ENCODE measurements at places on chromosomes 3 and 15. TPM values are rescaled to one million over a fixed set of nuclear protein-coding genes. Genes with fewer than 3 reads are reported as not detected.

The NEIL1 gene
- 35.8 TPM for total RNA-seq

The GOLGA8Q gene
- total RNA-seq = 0.64 TPM

DNA sequence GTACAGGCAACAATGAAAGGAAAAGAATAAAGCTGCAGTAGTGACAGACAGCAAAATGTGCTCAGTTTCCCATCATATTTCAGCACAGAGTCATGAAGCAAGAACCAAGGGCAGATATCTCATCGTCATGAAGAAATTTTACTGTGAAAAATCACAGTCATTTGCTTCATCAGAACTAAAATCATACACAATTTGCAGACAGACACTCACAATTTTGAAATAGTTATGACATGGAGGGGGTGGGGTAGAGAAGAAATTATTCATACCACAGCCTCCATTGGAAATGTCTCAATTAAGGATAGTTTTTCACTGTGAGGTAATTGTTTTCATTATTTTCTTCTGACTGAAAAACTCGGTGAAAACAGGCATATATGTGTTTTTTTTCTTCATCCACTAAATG, 78.8 kb upstream of the CNTN3 start:
- no peak overlapping the region for H3K27ac ChIP-seq
- DNase-seq = no peak
- H3K36me3 ChIP-seq = no peaks in the 10 kb centered on the region
- no peaks in the 10 kb centered on the region for H3K4me1 ChIP-seq
- no peak overlapping the region for H3K4me3 ChIP-seq
- no peaks in the 10 kb centered on the region for H3K27me3 ChIP-seq

- H3K27ac ChIP-seq = no peak overlapping the region
- DNase-seq = no peak
- H3K4me1 ChIP-seq = peaks cover 65% of the 10 kb centered on the region
Observed at GRCh38 chr15:44541282-44541958, 4.5 kb downstream of the EIF3J start.

GRCh38 chr15:62421289-62421688, 256.2 kb upstream of the C2CD4B start:
- H3K27ac ChIP-seq = no peak overlapping the region
- DNase-seq = no peak
- H3K27me3 ChIP-seq = no peaks in the 10 kb centered on the region
- H3K36me3 ChIP-seq = no peaks in the 10 kb centered on the region

DNA sequence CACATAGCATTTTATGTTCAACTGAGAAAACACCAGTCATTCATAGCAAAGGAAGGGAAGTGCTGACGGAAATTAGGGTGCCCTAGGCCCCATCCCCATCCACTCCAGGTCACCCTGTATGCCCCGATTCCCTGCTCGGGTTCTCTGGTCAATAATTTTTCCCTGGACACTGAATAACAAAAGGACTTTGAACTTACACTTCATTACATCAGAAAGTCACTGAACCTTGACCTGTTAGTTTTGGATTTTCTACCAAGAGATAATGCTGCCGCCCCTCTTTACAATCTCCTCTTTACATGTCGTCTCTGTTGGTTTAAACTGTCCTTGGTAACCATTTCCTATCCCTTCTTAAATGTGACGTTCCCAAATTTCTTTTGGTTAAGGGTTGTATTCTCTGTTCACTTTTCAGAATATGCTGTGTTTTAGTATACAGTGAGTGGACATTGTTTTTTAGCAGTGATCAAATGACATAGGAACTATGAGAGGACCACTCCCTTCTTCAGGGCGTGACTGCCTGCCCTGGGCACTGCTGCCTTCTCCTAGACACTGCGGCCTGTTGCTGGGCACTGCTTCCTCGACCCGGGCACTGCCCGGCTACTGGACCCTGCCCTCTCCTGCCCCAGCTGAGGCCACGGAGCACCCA, 13.6 kb upstream of the AHSG start:
- H3K36me3 ChIP-seq = no peaks in the 10 kb centered on the region
- no peak overlapping the region for H3K27ac ChIP-seq
- DNase-seq = no peak

- H3K4me3 ChIP-seq = no peak overlapping the region
- no peaks in the 10 kb centered on the region for H3K36me3 ChIP-seq
- no peaks in the 10 kb centered on the region for H3K27me3 ChIP-seq
- DNase-seq = no peak
Observed at GRCh38 chr3:46282696-46283095, 40.4 kb downstream of the CCR3 start.

DNA sequence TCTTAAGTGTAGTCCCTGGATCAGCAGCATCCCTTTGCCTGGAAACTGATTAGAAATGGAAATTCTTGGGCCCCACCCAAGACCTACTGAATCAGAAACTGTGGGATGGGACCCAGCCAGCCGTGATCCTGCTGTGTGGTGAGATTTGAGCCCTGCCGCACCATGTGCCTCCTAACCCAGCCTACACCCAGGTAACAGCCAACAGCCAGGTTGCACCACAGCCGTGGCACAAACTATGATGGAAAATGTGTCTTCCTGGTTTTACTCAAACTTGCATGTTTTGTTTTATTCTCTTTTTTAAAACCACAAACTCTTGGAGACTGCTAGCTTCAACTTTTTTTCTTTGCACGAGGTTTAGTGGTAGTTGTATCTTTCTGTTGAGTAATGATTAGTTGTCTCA, 2.6 kb downstream of the LIMD1 start:
- no peaks in the 10 kb centered on the region for H3K27me3 ChIP-seq
- H3K4me3 ChIP-seq = peak overlapping the region; percentile 83
- H3K27ac ChIP-seq = peak overlapping the region; percentile 92
- peaks cover 26% of the 10 kb centered on the region for H3K36me3 ChIP-seq

All from activated B cell treated with CpG ODN at 0.5 μM for 24 hours (primary cell).